ENCODE measurements at places on chromosomes 13 and 19.

GRCh38 chr19:7255119-7255518, 39.1 kb downstream of the INSR start:
- DNase-seq, result no peak

DNA sequence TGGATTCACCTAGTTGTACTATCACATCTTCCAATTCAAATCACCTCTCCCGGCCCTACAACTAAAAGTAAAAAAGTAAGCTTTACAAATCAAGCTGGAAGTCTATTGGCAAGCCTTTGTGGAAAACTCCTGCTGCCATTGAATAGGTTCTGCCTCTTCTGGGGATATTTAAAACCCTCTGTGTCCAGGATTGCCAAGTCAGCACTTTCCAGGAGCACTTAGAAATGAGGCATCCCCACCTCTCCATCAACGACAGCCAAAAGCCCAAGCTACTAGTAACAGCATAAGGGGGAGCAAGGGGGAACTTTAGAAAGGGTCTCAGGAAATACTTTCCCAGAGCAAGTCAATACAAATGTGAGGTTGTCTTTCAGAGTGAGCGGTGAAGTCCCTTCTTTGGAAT, 85.0 kb upstream of the OBI1 start:
- DNase-seq, result no peak

DNA sequence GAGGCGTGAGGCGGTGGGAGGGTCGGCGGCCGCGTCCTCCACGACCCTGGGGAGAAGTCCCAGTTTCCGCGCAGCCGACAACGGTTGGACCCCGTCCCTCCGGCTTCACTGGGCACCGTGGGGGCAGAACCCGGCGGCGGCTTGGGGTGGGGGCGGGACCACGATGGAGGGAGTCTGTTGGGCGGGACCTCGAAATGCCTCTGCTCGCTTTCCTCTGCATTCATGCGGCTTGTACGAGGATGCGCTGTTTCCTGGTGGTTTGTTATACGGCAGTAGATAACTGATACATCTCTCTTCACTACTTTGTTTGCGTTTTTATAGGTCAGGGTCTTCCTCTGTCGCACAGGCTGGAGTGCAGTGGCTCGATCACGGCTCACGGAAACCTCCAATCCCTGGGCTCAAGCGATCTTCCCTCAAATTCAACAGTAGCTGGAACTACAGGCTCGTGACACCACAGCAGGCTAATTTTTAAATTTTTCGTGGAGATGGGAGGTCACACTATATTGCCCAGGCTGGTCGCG, 24.6 kb upstream of the ZNF846 start:
- no peak for DNase-seq

DNA sequence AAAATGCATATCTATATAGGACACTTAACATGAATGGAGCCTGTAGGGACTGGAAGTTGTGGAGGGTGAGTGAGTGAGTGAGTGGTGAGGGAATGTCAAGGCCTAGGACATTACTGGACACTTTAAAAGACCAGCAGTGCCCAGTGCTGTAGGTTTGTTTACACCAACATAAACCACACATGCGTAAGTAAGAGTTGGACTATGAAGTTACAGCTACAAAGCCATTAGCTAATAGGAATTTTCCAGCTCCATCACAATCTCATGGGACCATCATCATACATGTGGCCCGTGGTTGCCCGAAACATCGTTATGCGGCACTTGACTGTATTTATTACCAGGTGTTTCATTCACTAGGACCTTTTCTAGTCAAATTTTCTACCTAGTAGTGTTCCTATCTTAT, 49.2 kb downstream of the LATS2 start:
- no peak for DNase-seq

GRCh38 chr19:48493718-48494401, 17.8 kb downstream of the LMTK3 start:
- DNase-seq, result no peak

GRCh38 chr19:47608969-47609905, at the start of gene BICRA:
TSS of gene BICRA (plus strand) at chr19:47609134. CDS start at chr19:47673575, 64,441 bp downstream.
- peak; percentile 79 for DNase-seq

GRCh38 chr19:5466814-5467291, 11.6 kb downstream of the ZNRF4 start:
- DNase-seq, result no peak

DNA sequence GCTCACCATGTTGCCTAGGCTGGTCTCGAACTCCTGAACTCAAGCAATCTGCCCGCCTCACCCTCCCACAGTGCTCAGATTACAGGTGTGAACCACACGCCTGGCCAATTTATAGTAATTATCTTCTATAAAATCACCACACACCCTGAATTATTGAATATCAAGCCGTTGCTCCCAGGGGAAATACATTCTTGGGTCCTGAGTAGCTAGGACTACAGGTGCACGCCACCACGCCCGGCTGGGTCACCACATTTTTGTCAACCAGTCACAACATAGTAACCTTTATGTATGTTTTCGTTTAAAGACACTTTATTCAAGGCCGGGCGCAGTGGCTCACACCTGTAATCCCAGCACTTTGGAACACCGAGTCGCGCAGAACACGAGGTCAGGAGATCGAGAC, 8.3 kb downstream of the CBLC start:
- DNase-seq, result no peak

GRCh38 chr19:40778706-40779284, 748 bp downstream of the RAB4B start:
- DNase-seq, result no peak

- peak; percentile 25 for DNase-seq
Observed at GRCh38 chr19:2428321-2428690, 920 bp upstream of the TIMM13 start.

DNA sequence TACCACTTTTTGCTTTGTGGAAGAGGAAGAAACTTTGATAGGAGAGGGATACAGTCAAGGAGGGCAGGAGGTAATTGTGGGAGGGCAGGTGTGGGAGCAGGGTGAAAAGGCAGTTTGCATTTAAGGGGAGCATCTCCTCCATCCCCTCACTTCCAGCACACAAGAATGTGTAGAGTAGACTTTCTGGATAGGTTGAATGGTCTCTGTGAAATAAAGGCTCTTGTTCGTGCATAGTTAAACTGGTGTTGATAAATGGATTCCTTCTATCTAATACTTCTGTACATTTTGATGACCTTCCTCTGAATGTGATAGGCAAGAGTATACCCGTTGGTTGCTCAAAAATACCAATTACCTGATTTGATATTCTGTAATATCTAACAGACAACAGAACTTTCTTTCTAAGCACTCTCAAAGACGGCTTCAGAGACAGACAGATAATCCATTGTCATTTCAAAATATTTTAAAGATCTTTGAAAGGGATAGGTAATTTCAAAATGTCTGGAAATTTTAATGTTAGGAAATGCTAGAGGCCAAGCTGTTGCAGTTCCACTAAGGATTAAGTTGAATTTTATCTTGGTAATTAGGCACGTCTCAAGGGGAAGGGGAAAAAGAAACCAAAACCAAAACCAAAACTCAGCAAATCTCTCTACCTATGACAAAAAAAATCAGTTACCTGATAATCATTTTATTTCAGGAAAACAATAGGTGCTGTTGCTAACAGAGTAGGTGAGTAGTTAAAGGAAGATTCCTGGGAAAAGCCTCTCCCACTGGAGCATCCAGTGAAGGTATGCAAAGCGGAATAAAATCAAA, 302.6 kb downstream of the COG6 start:
- DNase-seq, result no peak
